ENCODE measurements at places on chromosomes 13 and 19.

GRCh38 chr13:45162194-45162593 lies 38.7 kb downstream of the KCTD4 start:
- H3K27me3 ChIP-seq = no peaks in the 10 kb centered on the region
- peaks cover 11% of the 10 kb centered on the region for H3K4me1 ChIP-seq
- peaks cover 9% of the 10 kb centered on the region for H3K36me3 ChIP-seq
- no peak overlapping the region for H3K4me3 ChIP-seq
- peak; percentile 44 for DNase-seq

DNA sequence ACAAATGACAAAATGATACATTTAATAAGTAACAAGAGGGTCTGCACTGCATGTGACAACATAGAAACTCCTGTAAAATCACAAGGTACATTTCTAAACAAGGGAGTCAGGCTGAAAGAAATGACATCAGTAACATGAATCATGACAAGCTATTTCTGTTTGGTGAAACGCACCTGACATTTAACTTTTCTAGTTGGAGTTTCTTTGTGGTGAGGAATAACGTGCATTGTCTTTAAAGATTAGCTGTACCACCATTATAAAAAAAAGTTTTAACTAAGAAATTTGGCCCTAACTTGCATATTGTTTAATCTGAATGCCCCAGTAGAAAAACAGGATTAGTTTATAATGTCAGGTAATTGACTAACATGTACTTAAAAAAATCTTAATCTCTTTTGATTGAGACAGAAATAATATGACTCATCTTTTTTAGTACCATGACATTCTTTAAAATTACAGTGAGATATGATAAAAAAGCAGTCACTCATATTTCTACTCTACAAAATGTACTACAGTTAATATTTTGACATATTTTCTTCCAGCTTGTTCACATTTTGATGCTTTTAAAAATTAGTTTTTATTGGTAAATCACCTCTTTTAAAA lies 418.2 kb downstream of the KLF12 start:
- H3K27ac ChIP-seq = no peak overlapping the region
- no peak overlapping the region for H3K4me3 ChIP-seq
- no peaks in the 10 kb centered on the region for H3K4me1 ChIP-seq
- no peak for DNase-seq
- peaks cover 12% of the 10 kb centered on the region for H3K36me3 ChIP-seq
- H3K27me3 ChIP-seq = no peaks in the 10 kb centered on the region

DNA sequence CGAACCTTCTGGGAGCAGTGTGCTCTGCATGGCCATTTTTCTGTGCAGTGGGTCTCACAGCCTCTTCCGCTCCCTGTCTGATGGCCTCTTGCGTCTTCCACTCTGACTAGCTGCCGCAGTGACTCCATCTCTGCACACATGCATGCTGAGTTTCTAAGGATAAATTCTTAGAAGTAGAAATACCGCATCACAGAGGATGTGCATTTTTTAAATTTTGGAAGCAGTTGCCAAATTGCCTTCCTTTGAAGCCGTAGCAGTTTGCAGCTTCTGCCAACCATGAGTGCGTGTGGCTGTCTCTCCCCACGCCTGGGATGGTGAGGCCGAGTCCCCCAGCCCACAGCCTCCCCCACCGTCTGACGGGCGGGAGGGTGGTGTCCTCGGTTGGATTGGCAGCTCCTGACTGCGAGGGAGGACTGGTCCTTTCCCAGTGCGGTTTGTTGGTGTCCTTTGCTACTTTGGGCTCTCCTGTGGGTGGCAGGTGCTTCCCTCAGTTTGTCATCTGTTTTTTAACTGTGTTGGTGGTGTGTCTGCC lies 9.8 kb downstream of the FZR1 start:
- no peak overlapping the region for H3K4me3 ChIP-seq
- H3K27ac ChIP-seq = no peak overlapping the region
- peak; percentile 50 for DNase-seq
- H3K36me3 ChIP-seq = peaks cover 12% of the 10 kb centered on the region
- no peaks in the 10 kb centered on the region for H3K27me3 ChIP-seq
- H3K4me1 ChIP-seq = peaks cover 13% of the 10 kb centered on the region

DNA sequence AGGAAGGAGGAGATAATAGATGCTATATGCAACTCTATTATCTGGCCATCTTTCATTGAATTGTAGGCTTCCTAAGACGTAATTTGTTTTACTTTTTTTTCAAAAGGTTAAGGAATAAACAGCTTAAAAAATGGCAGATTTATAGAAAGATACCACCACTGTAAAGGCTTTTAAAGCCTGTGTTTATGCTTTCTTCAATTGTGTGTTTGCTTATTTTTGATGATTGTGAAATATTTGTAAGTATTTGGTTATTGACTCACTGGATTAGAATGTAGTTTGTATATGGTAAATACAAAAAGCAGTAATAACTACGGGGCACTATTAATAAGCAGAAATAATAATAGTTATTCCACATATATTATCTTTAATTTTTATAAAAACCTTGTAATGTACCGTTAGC lies 437.9 kb downstream of the KLF5 start:
- H3K4me3 ChIP-seq = no peak overlapping the region
- no peak for DNase-seq
- no peaks in the 10 kb centered on the region for H3K36me3 ChIP-seq
- 0 out of 2 replicates have a peak, but pooled peaks cover 1% of the 10 kb centered on the region for H3K27me3 ChIP-seq
- no peak overlapping the region for H3K27ac ChIP-seq

- DNase-seq = no peak
- H3K36me3 ChIP-seq = no peaks in the 10 kb centered on the region
- no peak overlapping the region for H3K27ac ChIP-seq
- no peaks in the 10 kb centered on the region for H3K4me1 ChIP-seq
- no peak overlapping the region for H3K4me3 ChIP-seq
- peaks cover 23% of the 10 kb centered on the region for H3K27me3 ChIP-seq
Measured at GRCh38 chr19:38561053-38561606, 56.6 kb downstream of the MAP4K1 start.

DNA sequence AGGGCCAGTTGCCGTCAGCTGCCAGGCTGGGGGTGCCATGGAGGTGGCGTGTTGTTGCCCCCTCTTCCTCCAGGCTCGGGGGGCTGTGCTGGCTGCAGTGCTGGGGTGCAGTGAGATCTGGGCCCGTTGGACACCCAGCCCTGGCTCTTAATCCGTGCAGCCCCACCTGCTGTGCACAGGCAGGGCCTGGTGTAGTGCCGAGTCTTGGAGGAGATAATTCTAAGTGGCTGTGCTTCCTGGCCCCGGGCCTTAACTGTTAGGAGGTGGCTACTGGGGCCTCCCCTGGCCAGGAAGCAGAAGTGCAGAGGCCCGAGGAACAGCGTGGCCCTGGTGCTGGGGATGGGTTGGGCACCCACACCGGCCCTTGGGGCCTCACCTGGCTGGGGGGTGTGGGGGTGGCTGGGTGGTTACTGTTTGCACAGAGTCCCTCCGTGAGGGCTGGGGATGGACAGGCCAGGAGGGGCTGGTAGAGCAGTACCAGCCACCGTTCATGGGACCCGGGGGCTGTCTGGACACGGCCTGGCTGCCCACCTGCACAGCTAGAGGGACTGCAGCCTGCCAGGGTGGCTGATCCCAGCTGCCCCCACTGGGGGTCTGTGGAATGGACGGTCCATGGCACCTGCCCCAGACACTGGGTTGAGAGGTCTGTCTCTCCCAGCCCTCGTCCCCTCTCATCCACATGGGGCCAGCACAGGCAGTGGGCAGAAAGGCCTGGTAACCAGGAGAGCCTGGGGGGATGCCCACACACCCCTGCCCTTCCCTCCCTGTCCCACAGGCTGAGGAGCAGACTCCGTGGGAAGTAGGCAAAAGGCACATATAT lies 3.3 kb downstream of the GPX4 start:
- H3K27me3 ChIP-seq = no peaks in the 10 kb centered on the region
- peak; percentile 49 for DNase-seq
- H3K4me1 ChIP-seq = peaks cover 6% of the 10 kb centered on the region
- H3K4me3 ChIP-seq = no peak overlapping the region
- peaks cover 59% of the 10 kb centered on the region for H3K36me3 ChIP-seq
- H3K27ac ChIP-seq = no peak overlapping the region

DNA sequence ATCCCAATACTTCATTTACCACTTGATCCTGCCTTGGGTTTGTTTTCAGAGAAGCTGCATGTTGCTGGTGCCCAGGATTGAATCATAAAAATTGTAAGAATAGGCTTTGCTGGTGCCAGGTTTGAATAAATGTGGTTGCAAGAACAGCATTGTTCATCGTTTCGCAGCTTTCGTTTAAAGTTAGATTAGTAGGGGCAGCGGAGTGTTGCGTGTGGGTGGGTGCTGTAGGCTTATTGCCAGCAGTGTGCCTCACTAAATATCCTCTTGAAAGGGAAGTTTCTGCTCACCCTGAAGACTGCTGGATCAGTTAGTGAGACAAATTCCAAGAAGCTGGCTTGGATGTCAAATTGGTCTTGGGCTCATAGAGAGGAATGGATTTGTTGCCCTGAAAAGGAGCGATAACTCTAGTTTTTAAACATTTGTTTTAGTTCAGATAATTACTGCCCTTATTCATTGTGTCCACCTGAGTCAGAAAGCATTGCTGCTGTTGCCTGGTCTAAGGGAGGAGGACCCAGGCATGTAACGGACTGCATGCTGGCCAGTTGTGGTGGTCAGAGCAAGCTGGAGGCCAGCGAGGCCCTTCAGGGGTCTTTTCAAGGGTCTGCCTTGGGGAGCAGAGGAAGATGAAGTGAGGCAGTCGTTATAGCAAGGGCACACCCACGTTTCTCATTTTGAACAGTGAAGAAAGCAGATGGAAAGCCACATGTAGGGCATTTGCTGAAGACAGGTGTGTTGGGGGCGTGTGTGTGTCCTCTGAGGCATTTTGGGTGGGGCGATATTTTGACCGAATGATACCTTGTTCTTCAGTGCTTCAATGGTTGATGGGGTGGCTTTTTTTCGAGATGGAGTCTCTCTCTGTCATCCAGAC lies 8.5 kb downstream of the ILF3 start:
- no peaks in the 10 kb centered on the region for H3K27me3 ChIP-seq
- DNase-seq = peak; percentile 37
- H3K4me3 ChIP-seq = no peak overlapping the region
- no peak overlapping the region for H3K27ac ChIP-seq
- H3K4me1 ChIP-seq = peaks cover 8% of the 10 kb centered on the region

DNA sequence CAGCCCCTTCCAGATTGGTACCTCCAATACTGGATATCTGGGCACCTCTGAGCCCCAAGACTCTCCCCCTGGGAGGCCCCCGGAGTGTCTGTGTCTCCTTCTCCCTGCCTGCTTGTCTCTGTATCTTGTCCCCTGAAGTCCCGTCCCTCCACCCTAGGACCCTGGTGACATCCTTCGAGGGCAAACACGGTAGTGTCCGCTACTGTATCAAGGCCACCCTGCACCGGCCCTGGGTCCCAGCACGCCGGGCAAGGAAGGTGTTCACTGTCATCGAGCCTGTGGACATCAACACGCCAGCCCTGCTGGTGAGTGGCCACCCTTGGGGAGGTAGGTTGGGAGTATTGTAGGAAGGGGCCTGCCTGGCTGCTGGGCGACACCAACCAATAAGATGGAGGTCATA lies 844 bp downstream of the ARRDC2 start:
- DNase-seq = no peak
- peaks cover 26% of the 10 kb centered on the region for H3K36me3 ChIP-seq
- no peaks in the 10 kb centered on the region for H3K27me3 ChIP-seq
- no peak overlapping the region for H3K27ac ChIP-seq

DNA sequence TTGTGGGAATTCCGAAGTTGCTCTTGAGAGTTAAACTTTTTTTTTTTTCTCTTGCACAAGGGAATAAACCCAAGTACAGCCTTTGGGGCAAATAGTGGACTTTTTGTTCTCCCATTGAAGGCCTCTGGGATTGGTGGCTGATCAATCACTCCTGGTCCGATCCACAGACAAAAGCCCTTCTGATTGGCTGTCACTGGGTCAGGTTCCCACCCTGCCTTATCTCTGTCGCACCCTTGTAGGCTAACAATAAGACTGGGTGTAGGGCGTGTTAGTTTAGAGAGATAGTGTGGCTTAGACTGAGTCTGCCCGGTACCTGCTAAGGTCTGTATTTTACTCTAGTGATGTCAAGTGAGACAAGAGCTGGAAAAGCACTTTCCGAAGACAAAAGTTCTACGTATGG lies 380.8 kb downstream of the NDFIP2 start:
- DNase-seq = no peak
- H3K36me3 ChIP-seq = no peaks in the 10 kb centered on the region
- no peak overlapping the region for H3K4me3 ChIP-seq
- no peaks in the 10 kb centered on the region for H3K27me3 ChIP-seq

DNA sequence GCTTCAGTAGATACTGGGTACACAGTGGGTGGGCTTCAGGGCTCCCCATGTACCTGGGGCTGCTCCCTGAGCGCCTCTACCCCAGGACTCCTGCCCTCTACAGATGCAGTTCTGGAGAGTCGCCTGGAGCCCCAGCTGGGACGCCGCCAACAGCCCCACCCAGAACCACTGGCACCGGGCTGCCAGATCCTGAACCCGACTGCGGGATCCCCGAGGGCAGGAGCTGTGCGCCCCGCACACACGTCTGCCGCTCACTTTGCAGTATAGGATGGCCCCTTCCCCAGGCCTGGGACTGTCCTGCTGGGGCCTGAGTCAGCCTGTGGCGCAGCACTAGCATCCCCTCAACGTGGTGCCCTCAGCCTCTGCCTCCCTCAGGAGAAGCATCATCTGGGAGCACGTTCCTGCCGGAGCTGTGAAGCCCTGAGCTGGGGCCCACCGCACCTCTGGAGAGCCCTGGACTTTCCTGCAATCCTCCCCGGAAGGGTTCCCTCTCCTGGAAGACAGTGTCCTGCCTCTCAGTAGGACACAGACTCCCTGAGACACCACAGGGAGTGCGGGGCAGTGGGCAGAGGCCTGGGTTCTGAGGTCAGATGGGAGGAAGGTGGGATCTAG lies 3.7 kb downstream of the REXO1 start:
- no peaks in the 10 kb centered on the region for H3K27me3 ChIP-seq
- no peak for DNase-seq
- peaks cover 5% of the 10 kb centered on the region for H3K36me3 ChIP-seq

DNA sequence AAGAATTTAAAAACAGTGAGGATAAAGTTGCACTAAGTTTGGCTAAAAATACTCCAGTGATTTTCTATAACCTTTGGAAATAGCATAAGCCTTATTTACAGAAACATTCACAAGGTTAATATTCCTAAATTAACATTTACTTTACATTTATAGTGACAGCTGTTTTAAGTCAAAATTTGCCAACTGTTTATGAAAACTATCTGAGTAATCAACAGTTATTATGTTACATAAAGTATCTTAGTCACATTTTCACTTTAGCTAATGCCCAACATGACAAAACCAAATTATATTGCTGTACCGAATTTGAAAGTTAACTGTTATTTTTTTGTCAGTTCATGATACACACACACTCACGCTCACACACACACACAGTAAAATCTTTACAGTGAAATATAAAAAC lies 1.2 kb downstream of the TNFRSF19 start:
- H3K27me3 ChIP-seq = no peaks in the 10 kb centered on the region
- peaks cover 2% of the 10 kb centered on the region for H3K36me3 ChIP-seq
- peaks cover 2% of the 10 kb centered on the region for H3K4me1 ChIP-seq
- peak overlapping the region; percentile 40 for H3K27ac ChIP-seq

Data from IMR-90 (cell line).